Hematopoietic multipotent progenitor cell treated with erythropoietin and hydrocortisone succinate and interleukin-3 and kit ligand, for 17 days (in vitro differentiated cells): ENCODE measurements at places on chromosomes 7 and 10.
A peak's percentile ranks its signal among the peaks of the same experiment; 100 is the strongest.

- no peak for DNase-seq
Observed at GRCh38 chr7:134075799-134076198, 51.3 kb upstream of the LRGUK start.

DNA sequence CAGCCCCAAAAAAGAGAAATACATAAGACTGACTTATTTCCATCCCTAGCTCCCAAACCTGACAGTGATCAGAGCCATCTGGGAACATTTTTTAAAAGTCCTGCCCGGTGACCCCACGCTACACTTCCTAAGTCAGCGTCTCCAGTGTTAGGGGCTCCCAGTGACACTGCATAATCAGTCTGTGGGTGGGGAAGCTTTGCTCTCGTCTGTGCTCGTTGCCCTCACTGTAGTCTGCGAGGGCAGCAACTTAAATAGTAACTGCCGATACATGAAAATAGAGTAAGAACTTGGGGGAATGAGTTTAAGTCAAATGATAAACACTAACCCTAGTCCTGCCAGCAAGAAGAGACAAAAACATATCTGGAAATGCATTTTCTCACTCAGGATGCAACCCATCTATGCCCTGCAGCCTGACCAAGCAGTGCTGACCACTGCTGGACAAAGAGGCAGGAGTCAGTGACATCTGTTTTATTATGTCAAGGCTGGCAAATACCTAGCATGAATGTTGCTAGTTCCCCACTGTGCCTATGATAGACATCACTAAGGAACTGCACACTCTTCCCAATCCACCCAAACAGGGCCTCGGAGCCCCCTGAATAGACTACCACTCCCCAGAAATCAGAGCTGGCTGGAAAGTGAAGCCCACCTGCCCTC is 18.7 kb downstream of the ERCC6 start:
- DNase-seq = no peak

DNA sequence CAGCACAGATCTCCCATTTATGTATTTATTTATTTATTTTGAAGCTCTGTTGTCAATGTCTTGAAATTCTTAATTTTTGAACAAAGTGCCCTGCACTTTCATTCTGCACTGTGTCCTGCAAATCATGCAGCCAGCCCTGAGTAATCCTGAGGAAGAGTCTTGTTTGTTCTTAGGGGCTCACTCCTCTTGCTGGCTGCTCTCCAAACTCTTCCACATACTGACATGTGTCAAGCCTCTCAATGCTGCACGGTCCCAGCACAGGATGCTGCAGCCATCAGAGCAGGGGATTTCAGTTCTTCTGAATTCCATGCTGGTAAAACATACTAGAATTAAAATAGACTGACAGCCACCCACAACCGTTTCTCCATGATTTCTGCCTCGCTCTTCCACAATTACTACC is 207.2 kb downstream of the PARD3 start:
- no peak for DNase-seq

DNA sequence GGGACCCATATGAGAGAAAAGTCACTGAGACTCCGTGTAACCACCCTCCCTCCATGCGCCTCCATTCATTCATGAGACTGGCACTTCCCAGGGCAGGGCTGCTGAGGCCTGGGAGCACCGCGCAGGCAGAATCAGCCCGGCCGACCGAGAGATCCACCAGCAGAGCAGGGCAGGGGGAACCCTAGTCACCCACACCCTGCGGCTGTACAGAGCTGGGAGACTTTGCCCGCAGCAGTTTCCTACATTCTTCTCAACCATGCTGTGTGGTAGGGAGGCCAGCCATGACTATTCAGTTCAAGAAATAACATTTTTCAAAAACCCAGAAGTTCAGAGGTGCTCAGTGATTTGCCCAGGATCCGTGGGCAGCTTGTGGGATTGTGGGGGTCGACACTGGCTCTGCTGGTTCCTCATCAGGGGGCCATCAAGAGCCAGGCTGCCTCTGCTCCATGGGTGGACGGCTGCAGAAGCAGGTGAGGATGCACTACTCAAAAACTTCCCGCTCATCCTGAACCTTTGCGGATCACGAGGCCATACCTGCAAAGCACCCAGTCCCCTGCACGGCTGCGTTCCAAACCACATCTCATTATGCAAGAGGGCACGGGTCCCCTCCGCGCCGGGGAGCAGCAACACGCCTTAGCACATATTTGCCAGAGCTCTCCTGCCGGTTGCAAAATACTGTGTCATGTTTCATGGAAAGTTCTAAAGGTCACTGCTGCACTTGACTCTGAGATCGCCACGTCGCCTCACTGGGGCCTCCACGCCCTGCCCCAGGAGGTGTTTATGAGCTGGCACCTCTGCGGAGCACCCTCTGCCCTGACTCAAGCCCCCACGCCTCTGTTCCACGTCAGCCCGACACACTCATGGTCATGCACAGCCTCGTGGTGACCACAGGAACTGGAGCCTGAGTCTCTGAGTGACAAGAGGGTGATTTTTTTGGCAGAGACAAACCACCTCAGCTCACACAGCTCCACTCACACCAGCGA is 132.0 kb downstream of the PRKAG2 start:
- no peak for DNase-seq

DNA sequence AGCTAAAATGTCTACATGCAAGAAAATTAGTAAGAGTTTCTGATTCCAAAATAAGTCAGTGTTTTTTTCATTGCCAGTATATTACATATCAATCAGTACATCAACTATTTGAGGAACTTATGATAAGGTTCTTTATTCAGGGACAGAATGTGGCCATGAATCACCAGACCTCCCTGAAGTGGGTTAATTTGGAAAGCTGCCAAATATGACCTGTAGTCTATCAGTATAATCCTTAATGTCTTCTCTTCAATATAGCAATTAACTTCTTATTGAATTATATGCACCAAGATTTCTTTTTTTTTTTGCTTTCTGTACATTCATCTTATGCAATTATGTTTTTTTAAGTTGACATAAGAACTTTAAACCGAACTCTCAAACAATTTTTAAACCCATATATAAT is 714.5 kb upstream of the POT1 start:
- DNase-seq = no peak

GRCh38 chr10:15144788-15145187 is 23.7 kb downstream of the NMT2 start:
- no peak for DNase-seq

GRCh38 chr10:283916-284356 is 148.7 kb downstream of the ZMYND11 start:
- no peak for DNase-seq

DNA sequence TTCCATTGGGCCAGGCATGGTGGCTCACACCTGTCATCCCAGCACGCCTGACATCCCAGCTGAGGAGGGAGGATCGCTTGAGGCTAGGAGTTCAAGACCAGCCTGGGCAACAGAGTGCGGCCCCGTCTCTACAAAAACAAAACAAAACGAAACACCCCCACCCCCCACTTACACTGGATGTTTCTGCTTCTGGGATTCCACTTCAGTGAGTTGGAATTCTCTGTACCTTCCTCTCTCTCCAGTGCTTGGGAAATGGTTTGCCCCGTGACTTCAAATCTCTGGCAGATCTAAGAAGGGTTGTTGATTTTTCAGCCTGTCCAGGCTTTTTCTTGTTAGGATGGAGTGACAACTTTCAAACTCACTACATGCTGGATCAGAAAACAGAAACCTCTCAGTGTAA is 106.9 kb downstream of the ANLN start:
- DNase-seq = no peak

- DNase-seq = no peak
Observed at GRCh38 chr10:81116201-81116600, 578.5 kb downstream of the SH2D4B start.

DNA sequence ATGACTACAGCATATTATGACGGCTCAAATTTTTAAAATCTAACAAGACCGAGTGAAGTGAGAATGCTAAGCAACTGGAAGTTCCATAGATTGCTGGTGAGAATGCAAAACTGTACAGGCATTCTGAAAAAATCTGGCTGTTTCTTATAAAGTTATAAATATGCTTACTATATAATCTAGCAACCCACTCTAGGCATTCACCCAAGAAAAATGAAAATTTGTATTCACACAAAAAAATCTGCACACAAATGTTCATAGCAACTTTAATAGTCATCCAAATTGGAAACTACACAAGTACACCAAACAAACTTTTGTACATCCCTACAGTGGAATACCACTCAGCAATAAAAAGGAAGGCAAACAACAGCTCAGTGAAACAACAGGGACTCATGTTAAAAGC is 39.9 kb upstream of the STARD3NL start:
- no peak for DNase-seq

GRCh38 chr7:38374507-38374906 is 101.1 kb upstream of the TARP start:
- DNase-seq = peak; percentile 36

GRCh38 chr7:128974241-128974934 is 36.7 kb downstream of the IRF5 start:
- DNase-seq = no peak
